ENCODE measurements at places on chromosomes 5 and 9.

- DNase-seq = no peak
These were observed 370.8 kb upstream of the RIOK2 start for GRCh38 chr5:97553604-97554452.

DNA sequence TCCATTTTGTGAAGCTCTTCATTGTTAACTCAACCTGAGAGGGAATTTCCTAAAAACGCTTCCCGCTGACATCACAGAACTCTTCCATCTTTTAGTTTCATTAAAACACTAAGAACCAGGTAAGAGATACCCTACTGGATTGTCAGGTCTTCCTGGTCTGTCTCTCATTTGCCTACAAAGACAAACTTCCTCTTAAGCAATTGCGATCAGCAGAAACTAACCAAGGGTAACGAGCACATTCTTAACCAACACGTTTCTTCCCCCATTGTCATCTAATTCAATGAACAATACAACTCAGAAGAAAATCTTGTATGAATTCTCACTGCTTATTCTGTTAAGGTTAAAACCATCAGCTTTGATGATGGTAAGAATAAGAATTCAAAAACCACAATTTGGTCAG lies 6.6 kb downstream of the FBXW11 start:
- DNase-seq = no peak

DNA sequence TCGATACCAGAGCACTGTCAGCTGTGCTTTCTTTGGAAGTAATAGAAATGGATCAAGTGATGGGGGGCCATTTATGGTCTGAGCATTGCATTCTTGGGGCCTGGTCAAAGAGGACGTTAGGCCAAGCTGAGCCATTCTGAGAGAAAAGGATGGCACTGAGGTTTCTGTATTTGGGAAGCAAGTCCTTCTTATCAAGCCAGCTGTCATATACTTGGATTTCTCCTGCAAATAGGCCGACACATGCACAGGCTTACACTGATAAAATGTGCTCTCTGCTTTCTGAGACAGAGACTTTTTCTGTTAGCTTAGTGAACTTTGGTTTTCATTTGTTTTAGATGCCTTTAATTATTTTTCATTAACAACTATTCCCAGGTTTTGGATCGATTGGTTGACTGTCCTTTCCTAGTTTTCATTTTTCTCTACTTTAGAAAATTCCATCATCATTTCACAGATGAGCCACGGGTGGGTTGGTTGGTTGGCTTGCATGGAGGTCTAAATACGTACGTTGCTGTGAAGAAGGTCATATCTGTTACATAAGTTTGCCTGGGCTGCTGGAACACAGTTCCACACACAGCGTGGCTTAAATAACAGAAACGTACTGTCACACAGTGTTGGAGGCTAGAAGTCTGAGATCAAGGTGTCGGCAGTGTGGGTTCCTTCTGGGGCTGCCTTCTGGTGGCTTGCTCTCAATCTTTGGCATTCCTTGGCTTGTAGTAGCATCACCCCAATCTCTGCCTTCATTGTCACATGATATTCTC lies 20.3 kb downstream of the TMOD1 start:
- DNase-seq = no peak

DNA sequence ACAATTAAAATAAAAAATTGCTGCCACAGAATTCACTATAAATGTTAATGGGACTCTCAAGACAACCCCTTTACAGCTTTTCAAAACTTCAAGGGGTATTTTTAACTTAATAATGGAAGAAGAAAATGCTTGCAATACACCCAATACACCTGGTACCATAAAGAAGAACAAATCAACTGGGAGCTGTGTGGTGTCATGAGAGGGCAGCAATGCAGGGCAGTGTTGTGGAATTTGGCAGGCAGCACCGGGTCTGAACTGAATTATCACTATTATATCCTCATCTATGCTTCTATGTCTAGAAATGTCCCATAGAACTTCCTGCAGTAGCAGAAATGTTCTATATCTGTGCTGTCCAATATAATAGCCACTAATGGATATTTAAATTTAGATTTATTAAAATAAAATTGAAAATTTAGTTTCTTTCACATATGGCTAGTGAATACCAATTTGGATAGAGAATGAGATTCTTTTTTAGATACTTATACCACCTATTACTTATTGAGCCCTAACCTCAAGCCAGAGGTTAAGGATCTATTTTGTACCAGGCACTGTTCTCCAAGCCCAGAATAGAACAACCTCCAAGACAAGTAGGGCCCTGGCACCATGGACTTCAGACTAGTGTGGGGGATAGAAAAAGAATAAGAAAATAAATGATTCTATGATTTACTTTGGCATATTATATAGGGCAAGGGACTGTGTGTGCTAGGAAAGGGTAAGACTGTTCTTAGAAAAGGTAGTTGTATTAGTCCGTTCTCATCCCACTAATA lies 265.3 kb downstream of the PDE4D start:
- DNase-seq = no peak

DNA sequence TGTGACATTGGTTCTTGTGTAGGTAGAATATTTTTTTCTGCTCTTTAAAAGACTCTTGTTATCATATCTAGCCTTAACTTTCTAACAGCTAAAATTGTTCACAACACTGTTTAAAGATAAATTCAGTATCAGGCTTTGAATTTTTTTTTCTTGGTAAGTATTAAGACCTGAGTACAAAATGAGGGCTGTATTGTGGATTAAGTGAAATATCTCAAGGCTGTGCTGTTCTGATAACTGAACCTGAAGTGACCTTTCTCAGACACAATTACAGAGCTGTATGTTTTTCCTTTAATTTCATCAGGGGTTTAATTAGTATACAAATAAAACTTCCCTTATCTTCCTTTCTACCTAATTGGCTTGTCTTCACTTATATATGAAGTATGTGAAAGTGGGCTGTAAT lies 290.5 kb downstream of the CCDC171 start:
- DNase-seq = no peak

DNA sequence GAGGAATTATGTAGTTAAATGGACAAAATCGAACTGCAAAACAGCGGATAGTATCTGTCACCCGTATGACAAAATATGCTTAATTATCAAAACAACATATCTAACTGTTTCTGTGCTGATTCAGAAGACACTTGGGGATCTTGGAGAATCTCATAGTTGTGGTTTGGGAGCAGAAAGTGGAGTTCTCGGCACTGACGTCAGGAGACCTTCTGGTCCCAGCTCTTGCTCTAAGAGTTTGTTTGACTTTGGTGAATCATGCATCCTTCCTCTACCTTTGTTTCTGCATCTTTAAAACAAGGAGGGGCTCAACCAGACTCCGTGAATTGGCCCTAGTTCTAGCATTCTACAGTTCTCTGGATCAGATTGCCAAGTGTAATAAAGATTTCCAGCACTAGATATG lies 37.0 kb upstream of the TAF1L start:
- DNase-seq = no peak

- no peak for DNase-seq
These were observed 2.8 kb downstream of the SLC6A3 start for GRCh38 chr5:1442222-1443145.

DNA sequence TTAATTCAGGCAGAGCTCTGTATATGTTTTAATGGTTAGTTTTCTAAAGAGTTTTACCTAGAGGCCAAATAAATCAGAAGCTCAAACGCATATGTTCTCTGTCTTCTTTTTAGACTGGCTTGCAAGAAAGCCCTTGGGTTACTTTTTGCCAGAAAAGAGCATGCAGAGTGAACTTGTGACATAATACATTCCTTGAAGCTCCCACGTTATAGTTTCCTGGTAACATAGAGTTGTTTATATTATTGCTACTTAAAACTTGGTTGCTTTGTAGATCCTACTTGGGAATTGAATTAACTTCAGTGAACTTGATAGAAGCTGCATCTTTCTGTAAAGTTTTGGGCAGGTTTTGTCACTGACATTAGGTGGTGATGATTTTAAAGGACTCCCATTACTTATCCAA lies 102.9 kb downstream of the C9orf152 start:
- no peak for DNase-seq

DNA sequence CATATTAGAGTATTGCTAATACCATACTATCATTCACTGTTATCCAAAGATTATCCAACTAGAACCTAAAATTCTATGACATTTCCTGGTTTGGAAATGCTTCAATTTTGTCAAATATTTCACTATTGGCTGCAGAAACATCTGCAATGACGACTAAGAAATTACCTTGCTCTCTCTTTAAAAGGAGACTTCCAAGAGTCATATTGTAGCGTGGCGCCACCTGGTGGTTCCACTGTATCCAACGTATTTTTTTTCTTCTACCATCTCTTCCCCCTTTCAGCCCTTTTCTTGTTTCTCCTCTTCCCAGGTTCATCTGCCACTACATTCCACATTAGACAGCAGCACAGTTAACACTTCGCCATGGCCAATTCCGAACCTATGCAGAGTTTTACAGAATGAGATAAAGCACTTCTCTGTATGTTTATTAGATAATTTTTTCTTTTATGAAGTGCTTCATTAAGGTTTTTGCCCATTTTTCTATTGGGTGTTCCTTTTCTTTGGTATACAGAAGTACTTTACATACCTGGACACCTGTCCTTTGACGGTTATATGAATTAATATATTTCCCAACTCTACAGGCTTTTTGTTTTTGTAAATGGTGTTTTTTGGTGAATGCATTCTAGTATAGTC lies 153.5 kb downstream of the CDC42SE2 start:
- DNase-seq = peak; percentile 82

DNA sequence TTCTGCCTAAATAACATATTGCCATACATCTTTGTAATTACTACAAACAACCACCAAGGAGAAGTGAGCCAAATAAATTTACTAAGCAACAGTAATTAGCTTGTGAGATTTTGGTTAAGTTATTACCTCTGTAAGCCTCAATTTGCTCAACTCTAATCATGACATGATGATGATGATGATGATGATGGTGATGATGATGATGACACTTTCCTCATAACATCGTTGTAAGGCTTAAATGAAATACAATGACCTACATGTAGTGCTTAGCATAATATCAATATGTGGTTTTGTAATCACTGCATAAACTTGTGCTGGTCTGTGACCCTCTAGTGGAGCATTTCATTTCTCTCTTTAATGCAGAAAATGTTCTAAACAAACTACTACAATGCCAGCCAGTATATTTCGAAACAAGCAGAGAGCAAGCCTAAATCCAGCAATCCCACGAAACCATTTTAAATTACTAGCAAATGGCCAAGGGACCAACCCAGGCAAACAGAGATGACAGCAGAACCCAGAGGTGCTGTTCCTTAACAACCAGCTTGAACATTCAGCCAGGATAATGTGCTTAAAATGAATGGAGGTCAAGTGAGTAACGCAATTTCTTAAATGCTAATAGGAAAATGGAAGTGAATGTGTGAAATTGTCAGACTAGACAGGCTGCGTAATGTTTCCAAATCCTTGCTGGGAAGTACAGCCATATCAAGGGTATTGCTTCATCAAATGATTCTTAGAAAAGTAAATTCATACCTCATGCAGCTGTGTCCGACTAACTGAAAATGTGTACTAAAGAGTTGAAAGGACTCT lies 281.9 kb upstream of the PUM3 start:
- DNase-seq = no peak

GRCh38 chr5:40406741-40407211 lies 272.9 kb upstream of the PTGER4 start:
- no peak for DNase-seq

DNA sequence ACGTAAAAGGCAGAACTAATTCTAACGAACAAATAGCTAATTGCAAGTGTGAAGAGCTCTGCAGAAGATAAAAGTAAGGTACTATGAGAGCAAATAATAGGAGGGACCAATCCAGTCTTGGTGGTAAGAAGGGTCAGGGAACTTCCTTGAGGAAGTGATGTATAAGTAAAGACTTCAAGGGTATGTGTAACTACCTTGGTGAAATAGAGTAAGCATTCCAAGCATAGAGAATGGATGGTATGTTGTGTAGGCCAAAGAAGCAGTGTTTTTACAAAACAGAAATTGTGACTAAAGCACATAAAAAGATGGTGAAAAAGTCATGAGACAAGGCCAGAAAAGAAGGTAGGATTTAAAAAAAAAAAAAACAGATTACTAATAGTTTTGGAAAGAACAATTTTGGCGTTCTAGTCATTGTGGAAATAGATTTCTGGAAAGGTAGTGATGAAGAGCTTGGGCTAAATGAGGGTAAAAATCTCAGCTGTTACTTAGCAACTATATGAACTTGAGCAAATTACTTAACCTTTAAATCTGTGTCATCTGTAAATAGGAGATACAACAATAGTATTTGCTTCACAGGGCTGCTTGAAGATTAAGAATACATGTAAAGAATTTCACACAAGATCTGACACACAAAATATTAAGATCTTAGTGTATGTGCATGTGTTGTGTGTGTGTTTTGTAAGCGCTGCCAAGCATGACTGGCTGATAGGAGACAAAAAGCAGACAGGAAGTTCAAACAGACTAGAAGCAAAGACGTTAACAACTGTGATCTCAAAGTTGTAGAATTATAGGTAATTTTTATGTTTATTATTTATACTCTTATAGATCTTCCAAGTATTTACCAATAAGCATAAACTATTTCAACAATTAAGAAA lies 73.5 kb downstream of the NR6A1 start:
- no peak for DNase-seq

- no peak for DNase-seq
These were observed 134.3 kb downstream of the MACROH2A1 start for GRCh38 chr5:135264451-135265440.

- no peak for DNase-seq
These were observed 91.1 kb downstream of the BARX1 start for GRCh38 chr9:93864032-93864431.

- no peak for DNase-seq
These were observed 105.6 kb downstream of the PLCXD3 start for GRCh38 chr5:41404757-41405156.

DNA sequence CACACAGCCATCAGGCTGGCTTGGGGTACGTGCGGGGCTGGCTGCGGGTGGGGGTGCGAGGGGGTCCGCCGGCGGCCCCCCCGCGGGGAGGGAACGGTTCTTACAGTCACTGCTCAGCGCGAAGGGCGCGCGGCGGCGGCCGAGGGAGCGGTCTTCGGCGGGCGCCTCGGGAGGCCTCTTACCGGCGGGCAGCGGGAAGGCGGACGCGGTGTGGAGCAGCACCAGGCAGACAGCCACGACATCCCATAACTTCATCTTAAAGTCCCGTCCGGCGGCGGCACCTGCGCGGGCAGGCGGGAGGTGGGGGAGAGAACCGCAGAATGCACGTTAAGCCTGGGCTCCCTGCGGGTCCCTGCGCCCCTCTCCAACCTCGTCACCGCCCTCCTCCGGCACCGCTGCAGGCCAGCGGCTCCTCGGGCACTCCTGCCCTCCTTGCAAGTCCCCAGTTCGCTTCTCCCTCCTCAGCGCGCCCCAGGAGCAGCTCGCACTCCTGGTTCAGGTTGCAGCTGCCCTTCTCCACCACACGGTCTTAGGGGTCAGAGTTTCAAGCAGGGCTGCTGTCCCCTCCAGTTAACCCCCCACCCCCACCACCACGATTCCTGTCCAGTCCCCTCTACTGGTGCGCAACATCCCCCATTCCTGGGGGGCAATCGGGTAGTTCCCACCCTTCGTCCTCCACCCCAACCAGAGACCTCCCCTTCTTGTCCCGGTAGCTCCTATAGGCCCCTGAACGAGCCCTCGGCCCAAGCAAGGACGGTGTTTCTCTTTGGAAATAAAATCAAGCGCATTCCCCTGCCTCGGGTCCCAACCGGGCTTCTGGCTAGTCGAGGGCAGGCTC lies 5.1 kb downstream of the GDNF start:
- no peak for DNase-seq
